Cerebellum (tissue), 4 donors: ENCODE measurements at places on chromosomes 6 and 20. TPM values are rescaled to one million over a fixed set of nuclear protein-coding genes. Genes with fewer than 3 reads are reported as not detected.

C20orf144 gene
- not detected for total RNA-seq

PIGU gene
- total RNA-seq: 29.4 TPM

ADAM33 gene
- 6.3 TPM for total RNA-seq

BPIFB2 gene
- total RNA-seq: not detected

GRCh38 chr20:32183947-32184635, 23.5 kb downstream of the PLAGL2 start:
- no peak for DNase-seq

- DNase-seq: no peak
These were observed 179.5 kb upstream of the AKAP12 start for GRCh38 chr6:151060096-151060765.

DNA sequence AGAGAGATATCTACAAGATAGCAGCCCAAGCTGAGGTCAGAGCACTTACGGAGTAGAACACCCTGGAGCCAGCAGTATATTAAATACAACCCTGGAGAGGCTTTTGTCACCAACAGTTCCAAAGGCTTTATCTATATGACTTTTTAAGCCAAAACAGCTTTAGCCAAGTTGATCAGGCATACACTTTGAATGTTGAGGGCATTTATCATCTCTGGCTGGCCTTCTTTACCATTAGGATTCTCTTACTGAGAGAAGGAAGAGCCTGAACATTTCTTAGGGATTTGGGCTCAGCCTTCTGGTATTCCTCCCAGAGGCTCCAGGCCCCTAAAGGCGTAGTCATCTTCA, 161.3 kb upstream of the RIMS1 start:
- DNase-seq: no peak
